ENCODE measurements at places on chromosomes 1 and 21. TPM values are rescaled to one million over a fixed set of nuclear protein-coding genes. Genes with fewer than 3 reads are reported as not detected.

GJA8 gene
- total RNA-seq = not detected

ERG gene
- total RNA-seq = not detected

AGL gene
- total RNA-seq = 13.2 TPM

- H3K4me3 ChIP-seq = no peak overlapping the region
- H3K27ac ChIP-seq = no peak overlapping the region
- peaks cover 29% of the 10 kb centered on the region for H3K27me3 ChIP-seq
- no peaks in the 10 kb centered on the region for H3K4me1 ChIP-seq
Measured at GRCh38 chr1:203426870-203427269, 48.7 kb upstream of the PRELP start.

CACHD1 gene
- 0.47 TPM for total RNA-seq
